ENCODE measurements at places on chromosomes 12 and 14.

DNA sequence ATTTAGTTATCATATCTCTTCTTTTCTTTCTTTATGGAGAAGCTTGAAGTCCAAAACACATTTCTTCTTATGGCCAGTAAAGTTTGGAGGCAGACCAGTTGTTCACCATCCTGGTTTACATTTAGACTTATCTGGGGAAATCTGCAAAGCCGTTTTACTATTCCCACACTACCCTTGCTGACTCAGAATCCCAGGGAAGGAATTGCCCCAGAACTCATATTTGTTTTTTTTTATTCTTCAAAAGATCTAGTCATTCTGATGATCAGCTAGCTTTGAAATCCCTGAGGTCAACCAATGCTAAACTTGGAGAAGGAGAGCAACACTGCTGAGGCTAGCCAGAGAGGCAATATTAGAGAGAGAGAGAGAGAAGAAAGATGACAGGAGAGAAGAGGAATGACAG is 12.3 kb upstream of the LMO3 start:
- DNase-seq, result no peak

- no peak for DNase-seq
Observed at GRCh38 chr14:85093631-85094330, 436.2 kb upstream of the FLRT2 start.

GRCh38 chr14:60760644-60761364 is 26.2 kb downstream of the MNAT1 start:
- DNase-seq, result no peak

DNA sequence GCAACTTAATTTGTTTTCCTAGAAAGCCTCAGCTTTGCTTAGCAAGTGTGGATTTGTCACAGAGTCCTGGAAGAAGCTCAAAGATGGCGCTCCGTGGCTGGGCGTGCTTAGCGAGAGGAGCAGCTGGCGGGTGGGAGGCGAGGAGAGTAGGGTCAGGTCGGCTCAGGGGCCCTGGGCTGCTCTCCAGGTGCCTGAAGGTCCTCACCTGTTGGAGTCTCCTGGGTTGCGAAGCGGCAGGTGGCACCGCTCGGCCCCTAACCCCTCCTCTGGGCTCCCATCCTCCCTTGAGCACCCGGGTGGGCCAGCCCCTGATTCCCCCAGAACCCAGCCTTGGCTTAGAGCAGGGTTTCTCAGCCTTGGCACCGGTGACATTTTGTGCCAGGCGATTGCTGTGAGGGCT is 25.1 kb downstream of the LRTM2 start:
- DNase-seq, result no peak

GRCh38 chr12:131751335-131751734 is 40.4 kb downstream of the SFSWAP start:
- DNase-seq, result no peak

DNA sequence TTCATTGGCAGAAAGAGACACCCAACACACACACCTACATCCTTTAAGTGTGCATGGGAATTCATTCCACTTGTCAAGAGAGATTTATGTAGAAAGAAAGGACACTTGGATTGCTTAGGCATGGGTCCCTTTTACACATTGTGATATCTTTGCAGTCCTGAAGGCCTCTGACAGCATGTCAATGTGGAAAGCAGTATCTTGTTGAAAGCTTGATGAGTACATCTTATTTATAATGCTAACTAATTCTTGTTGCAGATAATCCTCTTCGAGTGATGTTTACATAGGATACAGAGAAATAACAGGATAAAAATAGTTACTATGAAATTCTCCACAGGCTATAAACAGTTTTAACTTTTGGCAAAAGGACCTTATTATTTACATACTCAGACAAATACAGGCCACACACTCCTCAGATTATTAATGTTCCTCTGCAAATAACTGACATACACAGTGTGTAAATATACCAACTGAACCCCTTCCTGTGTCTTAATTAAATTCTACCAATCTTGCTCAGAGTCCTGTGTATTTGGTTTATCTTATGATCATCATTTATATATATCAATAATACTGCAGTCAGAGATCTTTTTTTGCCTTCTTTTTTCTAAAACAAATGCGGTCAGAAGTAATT is 111.8 kb upstream of the DIO2 start:
- DNase-seq, result no peak

- no peak for DNase-seq
Observed at GRCh38 chr12:3333991-3334391, 157.0 kb upstream of the PRMT8 start.

- DNase-seq, result no peak
Observed at GRCh38 chr12:41917938-41918341, 226.7 kb downstream of the GXYLT1 start.

- DNase-seq, result no peak
Observed at GRCh38 chr12:51362307-51362706, 15.8 kb upstream of the CELA1 start.

DNA sequence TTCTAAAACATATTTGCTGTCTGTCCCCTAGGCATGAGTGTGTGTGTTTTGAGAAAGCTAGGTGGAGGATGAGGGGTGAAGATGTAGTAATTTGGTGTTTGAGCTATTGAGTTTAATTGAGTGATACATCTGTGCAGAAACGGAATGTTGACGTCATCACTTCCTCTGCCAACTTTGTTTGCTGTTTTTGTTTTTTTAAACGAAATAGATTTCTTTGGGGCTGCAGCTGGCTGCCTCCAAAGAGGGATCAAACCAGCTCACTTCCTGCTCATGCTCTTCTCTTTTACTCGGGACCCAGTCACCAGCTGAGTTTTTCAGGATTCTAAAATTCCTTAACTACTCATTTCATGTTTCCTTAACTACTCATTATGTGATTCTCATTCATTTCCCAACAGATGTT is 19.5 kb upstream of the CRACR2A start:
- no peak for DNase-seq

GRCh38 chr14:75303381-75303789 is 24.8 kb downstream of the FOS start:
- peak; percentile 46 for DNase-seq

- no peak for DNase-seq
Observed at GRCh38 chr14:20820063-20820904, 17.6 kb upstream of the RNASE1 start.

DNA sequence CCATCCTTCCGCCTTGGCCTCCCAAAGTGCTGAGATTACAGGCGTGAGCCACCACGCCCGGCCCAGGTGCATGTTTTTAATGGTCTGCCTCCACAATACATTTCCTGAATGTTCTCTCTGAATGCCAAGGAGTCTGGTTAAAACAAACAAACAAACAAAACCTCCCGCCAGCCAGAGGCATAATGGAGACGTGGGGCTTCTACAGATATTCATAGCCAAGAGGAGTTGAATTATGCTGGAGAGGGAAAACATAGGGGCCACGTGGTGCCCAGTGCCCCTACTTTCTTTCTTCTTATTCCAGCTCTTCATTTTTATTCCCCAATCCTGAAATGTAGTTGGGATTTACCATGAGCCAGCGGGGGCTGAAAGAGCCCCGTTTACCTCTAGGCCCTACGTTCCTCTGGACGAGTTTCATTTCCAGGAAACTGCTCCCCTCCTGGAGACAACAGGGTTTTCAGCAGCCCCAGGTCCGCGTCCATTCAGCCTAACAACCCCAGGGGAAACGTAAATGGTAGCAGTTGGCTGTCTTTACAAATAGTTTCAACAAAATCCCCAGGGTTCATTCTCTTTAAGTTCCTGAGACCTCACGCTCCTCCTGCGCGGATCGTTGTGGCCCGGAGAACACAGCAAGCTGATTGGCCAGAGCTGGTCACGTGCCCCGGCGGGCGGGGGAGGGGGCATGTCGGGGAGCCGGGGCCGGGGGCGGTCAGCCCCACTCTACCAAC is 108.5 kb upstream of the ESRRB start:
- DNase-seq, result no peak

GRCh38 chr12:27333403-27334009 is 870 bp downstream of the BMAL2 start:
- no peak for DNase-seq

- no peak for DNase-seq
Observed at GRCh38 chr14:54314365-54315104, 82.3 kb upstream of the CDKN3 start.

DNA sequence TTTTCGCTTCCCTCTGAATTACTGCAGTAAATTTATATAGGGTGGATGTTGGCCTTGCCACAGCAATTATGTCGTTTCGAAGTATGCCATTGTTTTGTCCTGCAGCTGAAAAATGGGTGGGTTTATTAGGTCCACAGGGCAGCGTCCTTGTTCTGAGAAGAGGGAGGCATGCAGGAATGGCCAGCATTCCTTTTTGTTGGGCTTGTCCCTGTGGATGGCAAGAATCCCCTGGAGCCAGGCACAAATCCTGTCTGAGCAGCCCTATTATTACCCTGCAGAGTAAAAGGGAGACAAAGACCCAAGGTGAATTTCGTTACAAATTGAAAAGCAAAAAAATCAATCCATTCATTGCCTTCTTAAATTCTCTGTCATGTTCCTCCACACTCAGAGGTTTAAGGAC is 88.1 kb downstream of the CHST11 start:
- DNase-seq, result no peak

- no peak for DNase-seq
Observed at GRCh38 chr12:88638966-88639760, 58.9 kb upstream of the KITLG start.

DNA sequence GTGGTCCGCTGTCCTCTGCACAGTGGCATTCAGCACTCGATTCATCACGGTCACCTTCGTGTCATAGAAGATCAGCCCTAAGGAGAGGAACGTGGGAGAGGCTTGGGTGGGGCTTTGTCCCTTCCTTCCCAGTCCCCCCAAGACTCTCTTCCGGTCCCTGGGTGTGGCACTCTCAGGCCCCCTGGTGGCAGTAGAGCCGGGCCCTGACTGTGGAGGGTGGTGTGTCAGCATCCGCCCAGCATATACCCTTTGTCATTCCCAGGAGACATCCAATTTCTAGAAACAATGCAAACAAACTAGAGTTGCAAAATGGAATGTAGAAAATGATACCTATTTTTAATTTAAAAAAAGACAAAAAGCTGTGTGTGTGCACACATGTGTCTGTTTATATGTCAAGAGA is 45.0 kb downstream of the TRAFD1 start:
- DNase-seq, result no peak

DNA sequence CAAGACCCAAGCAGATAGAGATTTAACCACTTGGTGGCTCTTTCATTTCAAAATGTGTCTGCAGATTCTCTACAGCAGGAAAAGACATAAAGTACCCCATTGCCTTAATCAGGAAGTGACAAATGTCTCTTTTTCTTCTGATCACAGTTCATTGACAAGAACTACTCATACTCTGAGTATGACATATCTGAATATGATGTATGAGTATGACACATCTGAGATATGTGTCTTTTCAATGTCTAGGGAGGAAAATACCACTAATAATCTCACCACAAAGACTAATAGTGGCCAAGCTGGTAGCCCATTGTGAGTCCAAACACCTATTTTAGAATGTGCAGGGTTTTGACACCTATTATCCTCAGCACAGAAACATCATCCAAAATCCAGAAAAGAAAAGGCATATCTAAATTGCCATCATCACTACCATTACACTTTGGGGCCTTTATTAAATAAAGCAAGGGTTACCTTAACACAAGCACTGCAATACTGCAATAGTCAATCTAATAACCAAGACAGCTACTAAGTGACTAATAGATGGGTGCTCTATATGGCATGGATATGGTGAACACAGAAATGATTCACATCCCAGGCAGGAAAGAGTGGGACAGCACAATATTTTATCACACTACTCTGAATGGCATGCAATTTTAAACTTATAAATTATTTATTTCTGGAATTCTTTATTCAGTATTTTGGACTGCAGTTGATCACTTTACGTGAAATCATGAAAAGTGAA is 243.7 kb upstream of the FAR2 start:
- DNase-seq, result no peak

DNA sequence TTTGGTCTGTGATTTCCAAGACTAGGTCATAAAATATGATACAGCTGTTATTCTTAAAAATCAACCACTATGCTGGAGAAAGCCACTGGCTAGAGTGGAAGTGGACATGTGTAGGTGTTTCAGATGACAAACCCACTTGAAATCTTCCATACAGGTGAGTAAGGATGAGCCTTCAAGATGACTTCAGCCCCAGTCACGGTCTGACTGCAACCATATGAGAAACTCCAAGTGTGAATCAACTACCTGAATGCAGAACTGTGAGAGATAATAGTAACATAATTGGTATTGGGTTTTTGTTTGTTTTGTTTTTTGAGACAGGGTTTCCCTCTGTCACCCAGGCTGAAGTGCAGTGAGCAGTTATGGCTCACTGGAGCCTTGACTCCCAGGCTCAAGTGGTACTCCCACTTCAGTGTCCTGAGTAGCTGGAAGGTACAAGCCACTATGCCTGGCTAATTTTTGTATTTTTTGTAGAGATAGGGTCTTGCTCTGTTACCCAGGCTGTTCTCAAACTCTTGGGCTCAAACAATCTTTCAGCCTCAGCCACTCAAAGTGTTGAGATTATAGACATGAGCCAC is 273.3 kb upstream of the LRIG3 start:
- no peak for DNase-seq

- no peak for DNase-seq
Observed at GRCh38 chr14:74792249-74793039, 29.3 kb downstream of the YLPM1 start.

GRCh38 chr12:85951823-85952222 is 77.7 kb downstream of the NTS start:
- DNase-seq, result no peak

DNA sequence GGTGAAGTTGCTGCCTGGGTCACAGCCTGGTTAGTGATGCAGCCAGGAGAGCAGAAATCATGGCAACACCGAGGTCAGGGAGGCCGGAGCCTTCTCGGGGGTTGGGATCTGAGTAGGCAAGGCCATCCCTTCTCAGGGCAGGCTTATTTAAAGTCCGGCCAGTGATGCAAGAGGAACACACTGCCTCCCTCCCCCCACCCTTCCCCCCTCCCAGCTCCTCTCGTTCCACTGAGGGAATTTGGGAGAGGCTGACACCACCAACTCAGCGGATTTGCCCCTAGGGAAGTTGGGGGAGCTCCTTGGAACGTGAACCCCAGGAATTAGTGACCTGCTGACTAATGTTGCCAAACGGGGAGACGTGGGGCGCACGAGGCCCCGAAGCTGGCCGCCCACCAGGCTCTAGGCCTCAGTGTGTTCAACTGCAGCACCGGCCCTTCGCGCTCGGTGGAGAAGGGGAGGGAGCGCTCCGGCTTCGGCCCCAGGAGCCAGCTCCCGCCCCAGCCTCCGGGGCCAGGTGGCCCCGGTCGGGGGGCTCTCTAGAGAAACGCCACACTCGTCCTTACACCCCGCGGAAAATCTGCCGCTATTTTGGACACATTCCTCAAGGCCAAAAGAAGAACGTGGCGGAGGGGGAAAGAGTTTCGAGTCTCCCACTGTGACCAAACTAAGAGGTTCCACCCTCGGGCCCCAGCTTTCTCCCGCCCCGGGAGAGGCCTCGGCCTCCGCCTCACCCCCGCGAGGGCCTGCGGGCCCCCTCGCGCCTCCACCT is 1.6 kb downstream of the CTDSP2 start:
- DNase-seq, result no peak

GRCh38 chr14:104460791-104461651 is 118.5 kb upstream of the C14orf180 start:
- DNase-seq, result no peak

GRCh38 chr12:42216737-42217136 is 21.3 kb downstream of the YAF2 start:
- no peak for DNase-seq

GRCh38 chr14:76256545-76256944 is 104.8 kb downstream of the GPATCH2L start:
- no peak for DNase-seq

GRCh38 chr12:132781938-132782337 is 20.3 kb upstream of the ANKLE2 start:
- no peak for DNase-seq

GRCh38 chr12:82029936-82030335 is 270.8 kb upstream of the PPFIA2 start:
- no peak for DNase-seq
